ENCODE measurements at places on chromosomes 7 and 10. TPM values are rescaled to one million over a fixed set of nuclear protein-coding genes. Genes with fewer than 3 reads are reported as not detected.

CDK1 gene
- total RNA-seq, result 110 TPM

CYP2E1 gene
- total RNA-seq, result 5.4 TPM

CCZ1B gene
- total RNA-seq, result 50.7 TPM

VIPR2 gene
- not detected for total RNA-seq

LRRN3 gene
- total RNA-seq, result 30.4 TPM

PON1 gene
- total RNA-seq, result not detected

DNA sequence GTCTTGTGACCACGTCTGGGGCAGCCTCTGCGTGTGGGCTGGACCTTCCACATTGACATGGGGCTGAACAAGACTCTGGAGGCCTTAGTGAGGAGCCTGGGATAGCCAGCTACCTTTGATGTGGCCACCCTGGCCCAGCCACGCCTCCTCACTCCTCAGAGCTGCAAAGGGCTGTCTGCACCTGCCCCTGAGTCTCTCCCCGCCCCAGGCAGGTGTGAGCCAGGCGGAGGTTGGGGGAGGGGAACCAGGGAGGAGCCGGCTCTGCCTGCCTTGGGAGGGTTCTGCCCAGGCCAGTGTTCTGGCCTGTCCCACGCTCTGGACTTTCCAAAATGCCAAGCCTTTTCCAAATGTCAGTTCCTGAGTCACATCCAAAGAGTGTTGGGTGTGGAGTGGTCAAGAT, 72.2 kb downstream of the GTF2IRD1 start:
- H3K27me3 ChIP-seq, result no peaks in the 10 kb centered on the region
- H3K4me3 ChIP-seq, result no peak overlapping the region
- no peak overlapping the region for H3K27ac ChIP-seq
- ATAC-seq, result no peak

DNA sequence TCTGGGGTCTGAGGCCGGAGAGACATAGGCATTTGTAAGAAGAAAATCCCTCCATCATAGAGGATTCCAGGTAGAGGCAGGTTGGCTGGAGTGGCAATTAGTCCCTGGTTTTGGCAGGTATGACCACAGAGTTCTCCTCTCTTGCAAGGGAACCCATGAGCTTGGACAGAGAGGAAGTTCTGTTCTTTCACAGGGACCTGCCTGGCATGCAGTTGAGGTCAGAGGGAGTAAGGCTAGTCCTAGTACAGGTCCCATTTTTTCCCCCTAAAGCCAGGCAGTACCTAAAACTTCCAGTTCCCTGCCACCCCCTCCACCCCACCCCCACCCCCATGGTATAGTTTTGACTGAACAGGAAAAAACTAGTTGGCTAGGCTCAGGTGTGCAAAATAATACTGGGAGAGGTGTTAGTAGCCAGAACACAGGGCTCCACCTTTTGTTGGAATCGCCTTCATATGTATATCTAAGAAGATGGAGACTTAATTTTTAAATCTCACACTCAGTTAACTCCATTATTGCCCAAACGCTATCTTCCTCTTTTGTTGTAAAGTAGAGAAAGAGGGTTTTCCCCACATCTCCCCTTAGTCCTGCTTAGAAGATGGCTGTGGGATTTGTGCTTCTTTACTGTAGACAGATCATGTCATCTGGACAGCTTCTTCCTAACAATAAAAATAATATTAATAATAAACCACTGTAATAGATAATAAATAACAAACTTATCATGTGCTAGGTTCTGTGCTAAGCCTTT, 188.1 kb downstream of the TCF7L2 start:
- H3K4me3 ChIP-seq, result no peak overlapping the region
- no peaks in the 10 kb centered on the region for H3K4me1 ChIP-seq
- H3K27me3 ChIP-seq, result no peaks in the 10 kb centered on the region
- no peak for ATAC-seq
- H3K36me3 ChIP-seq, result no peaks in the 10 kb centered on the region
- no peak overlapping the region for H3K27ac ChIP-seq

DNA sequence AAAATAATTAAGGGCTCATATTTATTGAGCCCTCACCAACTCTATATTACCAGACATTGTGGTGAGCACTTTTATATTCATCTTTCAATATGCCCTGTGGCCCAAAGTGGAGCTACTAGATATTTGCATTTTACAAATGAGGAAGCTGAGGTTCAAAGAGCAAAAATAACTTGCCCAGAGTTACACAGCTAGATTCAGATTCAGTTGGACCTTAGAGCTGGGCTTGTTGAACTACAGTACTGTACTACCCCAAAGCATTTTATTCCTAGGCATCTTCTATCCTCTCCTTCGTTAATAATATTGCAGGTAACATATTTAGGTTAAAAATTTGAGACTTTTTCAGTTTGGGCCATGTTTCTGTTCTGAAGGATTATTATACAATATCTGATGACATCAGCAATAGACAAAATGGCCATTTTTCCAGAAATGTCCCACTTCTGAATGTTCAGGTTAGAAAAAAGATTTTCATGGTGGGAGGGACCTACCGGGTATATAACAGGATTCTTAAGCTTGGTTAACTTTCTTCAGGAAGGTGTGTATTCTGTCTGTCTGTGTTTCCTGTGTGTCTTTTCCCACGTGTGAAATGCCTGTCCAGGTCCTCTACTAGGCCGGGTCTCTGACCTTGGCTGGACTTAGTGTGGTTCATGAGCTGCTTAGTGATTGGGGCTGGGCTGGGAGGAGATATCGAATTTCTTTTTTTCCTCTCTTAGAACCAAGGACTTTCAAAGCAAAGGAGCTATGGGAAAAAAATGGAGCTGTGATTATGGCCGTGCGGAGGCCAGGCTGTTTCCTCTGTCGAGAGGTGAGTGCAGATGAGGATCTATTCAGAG, 13.6 kb downstream of the PRXL2A start:
- no peaks in the 10 kb centered on the region for H3K36me3 ChIP-seq
- H3K4me3 ChIP-seq, result no peak overlapping the region
- H3K4me1 ChIP-seq, result no peaks in the 10 kb centered on the region
- no peaks in the 10 kb centered on the region for H3K27me3 ChIP-seq
- H3K27ac ChIP-seq, result no peak overlapping the region

DNA sequence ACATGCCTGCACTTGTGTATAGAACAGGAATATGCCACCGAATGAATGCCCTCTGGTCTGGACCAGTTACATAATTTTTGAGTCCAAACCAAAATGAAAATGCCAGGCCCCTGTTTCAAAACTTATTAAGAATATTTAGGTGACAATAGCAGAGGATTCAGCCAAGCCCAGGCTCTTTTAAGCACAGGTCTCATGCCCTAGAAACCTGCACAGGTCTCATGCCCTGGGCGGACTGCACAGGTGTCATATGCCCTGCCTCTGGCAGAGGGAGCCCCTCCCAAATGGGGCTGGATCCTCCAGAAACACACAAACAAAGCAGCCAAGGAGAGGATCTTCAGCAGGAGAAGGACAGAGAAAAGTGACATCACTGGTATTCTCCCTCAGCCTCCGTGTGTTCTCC, 605.4 kb upstream of the NRP1 start:
- H3K4me3 ChIP-seq, result no peak overlapping the region
- H3K27me3 ChIP-seq, result peaks cover 8% of the 10 kb centered on the region
- no peak for ATAC-seq
- H3K4me1 ChIP-seq, result no peaks in the 10 kb centered on the region

DNA sequence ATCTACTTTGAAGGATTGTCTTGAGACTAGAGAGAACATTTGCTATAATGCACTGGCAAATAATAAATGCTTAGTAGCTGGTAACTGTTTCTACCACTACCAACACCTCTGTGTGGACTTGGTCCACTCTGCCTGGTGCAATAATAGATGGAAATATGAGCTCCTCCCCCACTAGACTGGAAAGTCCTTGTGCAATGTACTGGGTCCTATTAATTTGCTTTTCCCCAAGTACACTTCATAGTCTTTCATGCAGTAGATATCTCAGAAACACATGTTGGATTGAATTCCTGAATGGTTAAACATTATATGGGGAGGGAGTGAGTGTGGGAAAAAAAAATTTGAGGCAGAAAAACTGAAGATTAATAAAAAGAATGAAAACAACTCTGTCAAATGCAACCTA, 119.3 kb downstream of the C10orf90 start:
- no peaks in the 10 kb centered on the region for H3K36me3 ChIP-seq
- H3K27me3 ChIP-seq, result no peaks in the 10 kb centered on the region
- no peak overlapping the region for H3K4me3 ChIP-seq
- no peak overlapping the region for H3K27ac ChIP-seq

- no peak for ATAC-seq
- peaks cover 17% of the 10 kb centered on the region for H3K36me3 ChIP-seq
- no peak overlapping the region for H3K27ac ChIP-seq
- no peak overlapping the region for H3K4me3 ChIP-seq
- peaks cover 2% of the 10 kb centered on the region for H3K4me1 ChIP-seq
- no peaks in the 10 kb centered on the region for H3K27me3 ChIP-seq
Observed at GRCh38 chr7:66380272-66380888, 175.2 kb downstream of the TPST1 start.

DNA sequence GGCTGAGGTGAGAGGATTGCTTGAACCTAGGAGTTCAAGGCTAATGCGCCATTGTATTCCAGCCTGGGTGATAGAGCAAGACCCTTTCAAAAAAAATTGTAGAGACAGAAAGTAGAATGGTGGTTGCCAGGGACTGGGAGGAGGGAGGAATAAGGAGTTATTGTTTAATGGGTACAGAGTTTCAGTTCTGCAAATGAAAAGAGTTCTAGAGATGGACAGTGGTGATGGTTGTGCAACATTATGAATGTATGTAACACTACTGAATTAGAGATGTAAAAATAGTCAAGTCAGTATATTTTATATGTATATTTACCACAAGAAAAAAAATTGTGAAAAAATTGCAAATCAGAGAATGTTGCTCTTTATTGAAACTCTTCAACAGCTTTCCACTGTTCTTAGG, 266.5 kb upstream of the NPY start:
- no peak overlapping the region for H3K27ac ChIP-seq
- H3K4me3 ChIP-seq, result no peak overlapping the region
- ATAC-seq, result no peak
- H3K4me1 ChIP-seq, result no peaks in the 10 kb centered on the region
- no peaks in the 10 kb centered on the region for H3K36me3 ChIP-seq

DNA sequence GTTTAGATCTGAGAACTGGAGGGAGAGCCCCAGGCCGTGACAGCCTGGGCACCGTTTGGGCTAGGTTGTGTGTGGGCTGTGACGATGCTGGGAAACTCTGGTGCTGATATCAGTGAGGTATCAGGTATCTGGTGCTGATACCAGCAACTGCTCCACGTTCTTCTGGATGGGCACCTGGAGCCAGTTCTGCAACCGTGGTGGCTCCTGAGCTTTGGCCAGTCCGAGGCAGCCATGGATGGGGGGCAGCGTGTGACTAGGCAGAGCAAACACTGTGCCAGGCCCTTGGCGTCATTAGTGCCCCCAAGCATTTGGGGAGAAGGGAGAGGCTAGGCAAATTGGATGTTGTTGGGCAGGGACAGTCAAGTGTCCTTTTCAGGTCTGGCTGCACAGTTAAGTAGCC, 57.9 kb downstream of the ZNF467 start:
- H3K4me1 ChIP-seq, result peaks cover 18% of the 10 kb centered on the region
- ATAC-seq, result peak; percentile 23
- peak overlapping the region; percentile 83 for H3K4me3 ChIP-seq

DNA sequence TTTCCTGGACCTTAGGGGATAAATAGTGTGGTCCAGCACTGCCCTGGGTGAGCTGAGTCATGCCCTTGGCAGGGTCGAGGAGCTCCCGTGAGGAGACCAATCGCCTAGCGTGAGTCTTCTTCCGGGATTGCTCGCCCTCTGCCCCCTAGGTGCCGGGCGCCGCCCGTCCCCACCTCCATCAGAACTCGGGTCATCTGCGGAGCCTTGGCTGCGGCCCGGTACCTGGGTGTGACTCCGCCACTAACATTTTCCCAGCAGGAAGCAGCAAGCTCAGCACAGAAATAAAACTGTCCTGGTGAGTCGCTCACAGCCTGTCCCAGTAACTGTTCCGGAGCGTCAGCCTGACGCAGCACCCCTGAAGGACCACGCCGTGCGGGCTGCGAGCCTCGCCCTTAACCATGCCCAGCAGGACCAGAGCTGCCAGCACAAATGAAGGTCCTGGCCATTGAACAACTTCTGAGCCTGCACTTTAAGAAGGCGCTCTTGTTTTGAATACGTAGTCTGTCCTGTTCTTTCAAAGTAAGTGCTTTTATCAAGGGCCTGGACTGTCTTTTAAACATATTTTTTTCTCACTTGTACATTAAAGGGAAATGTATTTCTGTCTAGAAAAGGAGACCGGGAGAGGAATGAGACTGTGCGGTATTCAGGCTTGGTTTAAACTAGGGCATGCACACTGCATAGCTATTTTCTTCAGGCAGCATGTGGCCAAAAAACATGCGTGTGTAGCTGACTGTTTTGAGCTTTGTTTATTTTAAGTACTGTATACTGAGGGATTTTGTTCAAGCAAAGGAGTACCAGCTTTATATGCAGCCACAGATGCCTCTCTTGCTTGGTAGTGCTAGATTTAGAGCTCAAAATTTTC, 136.7 kb downstream of the HECW1 start:
- H3K27me3 ChIP-seq, result peaks cover 41% of the 10 kb centered on the region
- H3K36me3 ChIP-seq, result no peaks in the 10 kb centered on the region
- no peak overlapping the region for H3K27ac ChIP-seq
- no peak for ATAC-seq
- H3K4me1 ChIP-seq, result no peaks in the 10 kb centered on the region
- no peak overlapping the region for H3K4me3 ChIP-seq

- no peaks in the 10 kb centered on the region for H3K27me3 ChIP-seq
- ATAC-seq, result peak; percentile 52
- no peaks in the 10 kb centered on the region for H3K36me3 ChIP-seq
- no peak overlapping the region for H3K27ac ChIP-seq
Observed at GRCh38 chr7:17709599-17709998, 230.7 kb downstream of the SNX13 start.

- H3K4me1 ChIP-seq, result peaks cover 12% of the 10 kb centered on the region
- H3K36me3 ChIP-seq, result peaks cover 6% of the 10 kb centered on the region
- H3K27me3 ChIP-seq, result peaks cover 12% of the 10 kb centered on the region
- H3K4me3 ChIP-seq, result peak overlapping the region; percentile 84
Observed at GRCh38 chr7:155491812-155492211, 33.9 kb downstream of the EN2 start.

- H3K27me3 ChIP-seq, result peaks cover 7% of the 10 kb centered on the region
- no peaks in the 10 kb centered on the region for H3K36me3 ChIP-seq
- no peak overlapping the region for H3K4me3 ChIP-seq
- H3K4me1 ChIP-seq, result no peaks in the 10 kb centered on the region
- no peak overlapping the region for H3K27ac ChIP-seq
- ATAC-seq, result no peak
Observed at GRCh38 chr7:158024881-158025280, 562.7 kb downstream of the PTPRN2 start.

- H3K27ac ChIP-seq, result no peak overlapping the region
- H3K4me3 ChIP-seq, result no peak overlapping the region
- no peaks in the 10 kb centered on the region for H3K4me1 ChIP-seq
- no peaks in the 10 kb centered on the region for H3K27me3 ChIP-seq
- H3K36me3 ChIP-seq, result peaks cover 70% of the 10 kb centered on the region
Observed at GRCh38 chr7:138584696-138585095, 116.5 kb downstream of the SVOPL start.

- no peaks in the 10 kb centered on the region for H3K4me1 ChIP-seq
- no peak overlapping the region for H3K27ac ChIP-seq
- ATAC-seq, result no peak
- H3K27me3 ChIP-seq, result no peaks in the 10 kb centered on the region
- no peaks in the 10 kb centered on the region for H3K36me3 ChIP-seq
- no peak overlapping the region for H3K4me3 ChIP-seq
Observed at GRCh38 chr7:82959528-82959927, 203.2 kb downstream of the PCLO start.

Measured in activated T-helper 17 cell treated with anti-CD3 and anti-CD28 coated beads, Interleukin-2, amount 50 U/mL, for 72 hours (primary cell).